ENCODE measurements at places on chromosomes 1 and 21.

DNA sequence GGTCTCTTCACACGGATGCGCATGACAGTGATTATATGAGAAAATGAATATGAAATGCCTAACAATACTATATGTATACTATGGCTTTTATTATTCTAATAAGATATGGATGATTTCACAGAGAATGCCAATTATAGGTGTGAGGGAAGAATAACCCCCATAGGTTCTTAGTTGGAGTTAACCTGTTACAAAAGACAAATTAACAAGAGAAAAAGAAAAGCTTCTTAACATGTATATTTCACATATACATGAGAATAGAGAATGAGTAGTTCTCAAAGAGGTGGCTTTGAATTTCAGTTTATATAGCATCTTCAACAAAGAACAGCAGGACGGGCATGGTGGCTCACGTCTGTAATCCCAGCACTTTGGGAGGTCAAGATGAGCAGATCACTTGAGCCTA, 24.0 kb upstream of the DMRTB1 start:
- no peak for DNase-seq

DNA sequence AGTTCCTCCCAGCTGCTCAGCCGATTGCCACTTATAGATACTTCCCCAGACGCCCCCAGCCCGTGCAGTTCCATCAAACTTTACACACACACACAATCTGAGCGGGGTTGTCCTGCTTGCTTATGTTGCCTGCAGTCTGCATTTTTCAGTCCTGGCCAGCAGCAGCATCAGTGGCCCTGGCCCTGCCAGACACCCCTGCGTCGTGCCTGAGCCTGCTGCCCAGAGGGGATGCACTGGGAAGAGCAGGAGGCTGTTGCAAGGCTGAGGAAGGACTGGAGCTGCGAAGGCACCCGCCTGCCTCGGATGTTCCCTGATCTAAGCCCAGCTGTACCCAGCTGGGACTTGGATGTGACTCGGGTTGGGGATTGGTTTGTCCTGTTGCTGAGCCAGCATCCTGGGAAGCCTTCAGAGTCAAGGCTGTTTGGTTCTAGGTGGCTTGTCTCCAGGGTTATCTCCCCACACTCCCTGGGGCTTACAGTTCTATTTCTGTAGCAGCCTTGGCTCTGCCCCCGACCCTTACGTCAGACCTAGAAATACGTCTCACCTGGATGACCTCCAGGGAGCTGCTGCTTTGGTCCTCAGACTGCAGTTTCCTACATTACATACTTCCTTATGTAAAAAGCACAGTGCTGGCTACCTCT, 42.3 kb downstream of the MAN1C1 start:
- DNase-seq = no peak

DNA sequence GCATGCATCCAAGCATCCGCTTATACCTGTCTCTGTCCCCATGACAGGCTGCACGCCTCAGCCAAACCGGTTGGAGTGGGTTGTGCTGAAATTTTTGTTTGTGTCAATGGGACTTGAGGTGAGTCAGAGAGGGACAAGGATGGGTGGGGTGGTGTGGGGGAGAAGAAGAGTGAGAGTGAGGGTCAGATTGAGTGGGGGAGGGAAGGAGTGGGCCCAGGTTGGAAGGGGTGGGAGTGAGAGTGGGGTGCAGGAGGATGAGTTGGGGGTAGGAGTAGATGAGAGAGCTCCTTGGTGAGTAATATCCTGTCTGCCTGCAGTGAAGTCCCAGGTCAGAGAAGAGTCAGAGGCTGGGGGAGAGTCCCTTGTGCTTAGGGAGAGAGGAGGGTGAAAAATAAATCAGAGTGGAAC, 3.3 kb upstream of the NECTIN4 start:
- no peak for DNase-seq

- DNase-seq = no peak
These were observed 142.0 kb downstream of the MAST2 start for GRCh38 chr1:45945426-45945825.

DNA sequence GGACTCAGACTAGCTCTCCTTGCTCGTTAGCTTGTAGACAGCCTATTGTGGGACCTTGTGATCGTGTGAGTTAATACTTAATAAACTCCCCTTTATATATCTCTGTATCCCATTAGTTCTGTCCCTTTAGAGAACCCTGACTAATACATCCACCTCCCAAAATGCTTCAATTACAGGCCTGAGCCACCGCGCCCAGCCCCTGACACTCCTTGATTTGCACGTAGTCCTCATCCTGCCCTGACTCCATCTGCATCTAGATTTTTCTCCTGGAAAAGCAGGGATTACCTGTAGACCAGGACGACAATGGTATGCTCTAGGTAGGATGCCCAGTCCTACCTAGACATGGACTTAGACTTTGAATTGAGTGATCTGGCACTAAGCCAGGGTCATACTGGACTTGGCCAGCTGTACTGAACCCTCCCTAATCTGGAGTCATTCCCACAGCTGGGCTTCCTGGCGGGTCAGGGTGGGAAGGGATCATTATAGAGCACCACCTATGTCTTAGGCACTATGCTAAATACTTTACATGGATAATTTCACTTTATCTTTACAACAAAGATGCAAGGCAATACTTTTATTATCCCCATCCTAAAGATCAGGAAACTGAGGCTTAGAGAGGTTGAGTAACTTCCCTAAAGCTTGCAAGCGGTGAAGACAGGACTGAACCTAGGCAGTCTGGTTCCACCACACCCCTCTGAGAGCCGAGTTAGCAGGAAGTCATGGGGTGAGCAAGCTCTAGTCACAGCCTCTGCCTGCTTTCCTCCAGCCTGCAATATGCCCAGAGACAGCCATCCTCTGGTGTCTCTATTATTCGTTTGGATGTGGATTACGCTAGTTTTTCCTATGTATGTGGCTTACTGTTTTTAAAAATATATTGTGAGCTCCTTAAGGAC, 89.4 kb downstream of the DTL start:
- no peak for DNase-seq

DNA sequence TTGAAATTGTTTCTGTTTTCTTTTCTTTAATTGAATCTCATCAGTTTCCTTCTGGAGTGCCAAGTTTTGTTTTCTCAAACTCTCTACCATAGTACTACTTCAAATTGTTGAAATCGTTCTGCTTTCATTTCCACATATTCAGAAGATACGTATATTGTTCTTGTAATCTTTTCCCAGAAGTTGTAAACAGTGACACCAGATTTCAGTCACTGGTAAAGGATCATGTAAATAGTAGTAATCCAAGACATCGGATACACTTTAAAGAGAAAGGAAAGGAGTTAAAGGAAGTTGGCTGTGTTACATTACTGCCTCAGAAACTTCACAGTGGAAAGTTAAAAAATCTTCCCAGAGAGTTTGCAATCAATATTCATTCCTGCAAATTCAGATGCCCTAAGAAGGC, 67.5 kb downstream of the RGL1 start:
- no peak for DNase-seq

DNA sequence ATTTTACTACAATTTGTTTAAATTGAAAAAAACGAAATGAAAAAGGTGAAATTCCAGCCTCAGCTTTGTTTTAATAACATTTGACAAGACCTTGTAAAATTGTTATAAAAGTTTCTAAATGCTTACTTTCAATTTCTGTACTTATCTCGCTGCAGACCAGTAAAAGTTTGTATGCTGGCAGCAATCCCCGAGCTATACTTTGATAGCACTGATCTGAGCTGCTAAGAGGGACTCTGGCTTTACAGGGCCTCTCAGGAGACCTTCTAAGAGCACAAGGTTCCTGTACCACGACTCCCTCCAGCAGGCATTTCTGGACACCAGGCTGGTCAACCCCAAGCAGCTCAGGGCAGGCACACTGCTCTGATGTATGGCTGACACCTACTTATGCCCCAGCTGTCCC, 13.1 kb downstream of the STMN1 start:
- DNase-seq = no peak

- no peak for DNase-seq
These were observed 33.8 kb downstream of the CLIC6 start for GRCh38 chr21:34702341-34703170.

DNA sequence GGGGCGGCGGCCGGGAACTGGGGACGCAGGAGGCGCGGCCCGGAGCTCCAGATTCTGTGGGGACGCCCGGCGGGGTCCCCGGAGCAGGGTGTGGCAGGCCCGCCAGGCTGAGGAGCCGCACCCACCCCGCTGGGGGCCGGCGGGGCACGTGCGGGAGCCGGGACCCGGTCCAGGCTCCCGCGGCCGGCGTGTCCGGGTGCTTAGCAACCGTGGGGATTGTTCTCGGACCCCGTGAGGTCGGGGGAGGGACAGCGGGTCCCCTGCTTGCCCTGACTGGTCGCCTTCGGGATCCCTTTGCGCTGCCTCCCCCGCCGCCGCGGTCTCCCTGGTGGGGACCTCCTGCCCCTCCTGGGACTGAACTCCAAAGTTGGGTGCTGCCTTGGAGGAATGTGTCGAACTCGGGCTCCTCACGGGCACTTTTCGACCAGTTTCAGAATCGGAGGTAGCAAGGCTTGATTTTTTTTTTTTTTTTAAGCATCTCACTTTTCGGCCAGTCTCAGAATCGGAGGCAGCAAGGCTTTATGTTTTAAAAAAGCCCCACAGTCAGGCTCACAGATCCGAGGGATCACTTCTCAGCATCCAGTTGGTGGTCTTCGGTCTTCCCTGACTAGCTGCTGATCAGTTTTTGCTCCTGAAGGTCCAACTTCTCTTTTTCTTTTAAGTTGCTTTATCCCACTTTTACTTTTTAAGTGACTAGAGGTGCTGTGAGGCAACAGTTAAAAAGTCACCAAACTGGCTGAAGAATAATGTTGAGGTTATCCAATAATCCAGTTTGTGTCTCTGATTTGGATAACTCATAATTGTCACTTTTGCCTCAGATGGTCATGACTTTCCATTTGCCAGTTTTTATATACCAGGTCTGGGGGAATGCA, 648 bp downstream of the FAM76A start:
- no peak for DNase-seq

- DNase-seq = no peak
These were observed 291.3 kb downstream of the NTNG1 start for GRCh38 chr1:107432108-107432507.

DNA sequence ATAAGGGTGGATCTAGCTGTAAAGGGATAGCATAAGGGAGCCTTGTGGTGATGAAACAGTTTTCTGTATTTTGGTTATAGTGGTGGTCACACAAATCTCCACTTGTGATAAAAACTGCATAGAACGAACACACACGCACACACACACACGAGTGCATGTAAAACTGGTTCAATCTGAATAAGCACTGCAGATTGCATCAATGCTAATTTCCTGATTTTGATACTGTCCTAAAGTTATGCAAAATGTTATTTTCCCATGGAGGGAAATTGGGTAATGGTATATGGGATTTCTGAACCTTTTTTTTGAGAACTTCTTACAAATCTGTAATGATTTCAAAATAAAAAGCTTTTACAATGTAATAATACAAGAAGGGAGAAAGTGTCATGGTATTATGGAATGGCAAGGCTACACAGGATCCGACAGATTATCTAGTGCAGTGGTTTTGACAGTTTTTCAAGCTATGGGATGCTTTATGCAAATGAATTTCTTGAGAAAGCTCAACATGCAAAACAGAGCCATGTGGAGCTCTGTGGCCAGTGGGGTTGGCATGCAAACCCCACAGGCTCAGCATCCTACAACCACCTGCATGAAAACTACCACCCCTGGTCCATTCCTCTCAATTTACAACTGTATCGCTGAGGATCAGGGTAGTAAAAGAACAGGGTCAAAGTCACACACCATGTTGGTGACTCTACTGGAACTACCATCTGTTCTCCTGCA, 18.8 kb downstream of the SLC41A1 start:
- DNase-seq = no peak

All from epithelial cell of proximal tubule (primary cell).